NCI-H1105 (cell line): ENCODE measurements at places on chromosomes 16 and 17.

DNA sequence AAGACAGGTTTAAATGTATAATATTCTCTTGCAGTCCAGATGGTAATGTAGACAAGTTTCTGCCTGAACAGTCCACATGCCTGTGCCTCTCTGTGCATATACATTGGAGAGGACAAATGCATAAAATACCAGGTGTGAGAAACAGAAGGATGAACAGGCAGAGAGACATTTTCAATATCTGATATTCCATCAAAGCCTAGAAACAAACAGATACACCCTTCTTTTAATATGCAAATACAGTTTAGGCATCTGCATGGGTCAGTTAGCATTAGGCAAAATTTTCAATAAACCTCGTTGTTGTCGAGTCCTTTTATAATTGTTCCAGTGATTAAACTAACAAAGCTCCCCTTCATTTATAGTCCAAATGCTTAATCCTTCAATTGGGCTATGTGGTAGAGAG lies 897 bp downstream of the OMG start:
- no peak for DNase-seq

DNA sequence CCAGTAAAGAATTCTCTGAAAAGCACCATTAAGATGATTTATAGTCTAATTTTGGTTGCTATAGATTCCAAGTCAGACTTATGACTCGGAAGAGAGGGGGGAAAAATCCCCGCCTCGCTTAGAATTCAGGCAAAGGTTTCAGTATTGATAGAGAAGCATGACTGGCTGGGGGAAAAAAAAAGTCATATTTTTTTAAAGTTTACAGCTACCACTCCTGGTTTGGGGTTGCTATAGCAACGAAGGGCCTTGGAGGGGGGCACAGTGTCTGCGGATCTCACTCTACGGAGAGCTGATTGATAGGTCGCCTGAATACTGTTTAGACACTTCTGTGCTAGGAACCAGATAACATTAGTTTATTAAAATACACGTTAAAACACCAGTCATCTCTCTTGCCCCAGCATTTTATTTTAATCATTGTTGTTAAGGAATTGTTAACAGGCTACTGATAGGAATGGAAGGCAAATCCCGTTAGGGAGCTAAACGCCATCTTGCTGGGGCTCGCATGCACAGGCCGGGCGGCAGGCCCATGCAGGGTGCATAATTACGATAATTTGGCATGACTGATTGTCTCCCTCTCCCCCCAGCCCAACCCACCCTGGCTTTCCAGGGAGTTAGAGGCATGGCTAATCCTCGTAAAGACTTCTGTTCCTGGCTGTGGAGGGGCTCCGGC lies 380.0 kb upstream of the XYLT1 start:
- no peak for DNase-seq

DNA sequence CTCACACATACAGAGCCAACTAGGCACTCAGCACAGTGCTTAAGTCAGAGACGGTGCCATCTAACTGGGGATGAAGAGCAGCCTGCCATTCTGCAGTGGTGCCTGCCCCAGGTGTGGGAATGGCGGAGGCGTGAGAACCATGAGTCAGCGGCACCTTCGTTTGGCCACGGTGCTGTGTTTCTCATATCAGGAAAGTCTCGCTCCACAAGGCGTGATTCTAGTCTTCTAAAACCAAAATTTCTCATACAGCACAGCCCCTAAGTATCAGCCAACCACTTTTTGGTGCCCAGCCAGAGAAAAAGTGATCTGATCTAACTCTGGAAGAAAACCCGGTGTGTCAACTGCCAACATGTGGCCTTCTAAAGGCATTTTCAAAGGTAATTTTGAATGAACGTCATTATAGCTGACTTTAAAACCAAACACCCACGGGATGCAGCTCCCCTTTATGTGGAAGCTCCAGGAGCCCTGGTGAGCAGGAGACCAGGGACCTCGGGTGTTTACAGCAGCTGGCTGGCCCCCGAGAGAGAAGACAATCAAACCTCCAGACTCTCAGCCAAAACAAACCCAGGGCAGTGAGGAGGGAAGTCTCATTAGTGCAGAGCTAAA lies 54.6 kb downstream of the ABCC12 start:
- DNase-seq, result no peak

DNA sequence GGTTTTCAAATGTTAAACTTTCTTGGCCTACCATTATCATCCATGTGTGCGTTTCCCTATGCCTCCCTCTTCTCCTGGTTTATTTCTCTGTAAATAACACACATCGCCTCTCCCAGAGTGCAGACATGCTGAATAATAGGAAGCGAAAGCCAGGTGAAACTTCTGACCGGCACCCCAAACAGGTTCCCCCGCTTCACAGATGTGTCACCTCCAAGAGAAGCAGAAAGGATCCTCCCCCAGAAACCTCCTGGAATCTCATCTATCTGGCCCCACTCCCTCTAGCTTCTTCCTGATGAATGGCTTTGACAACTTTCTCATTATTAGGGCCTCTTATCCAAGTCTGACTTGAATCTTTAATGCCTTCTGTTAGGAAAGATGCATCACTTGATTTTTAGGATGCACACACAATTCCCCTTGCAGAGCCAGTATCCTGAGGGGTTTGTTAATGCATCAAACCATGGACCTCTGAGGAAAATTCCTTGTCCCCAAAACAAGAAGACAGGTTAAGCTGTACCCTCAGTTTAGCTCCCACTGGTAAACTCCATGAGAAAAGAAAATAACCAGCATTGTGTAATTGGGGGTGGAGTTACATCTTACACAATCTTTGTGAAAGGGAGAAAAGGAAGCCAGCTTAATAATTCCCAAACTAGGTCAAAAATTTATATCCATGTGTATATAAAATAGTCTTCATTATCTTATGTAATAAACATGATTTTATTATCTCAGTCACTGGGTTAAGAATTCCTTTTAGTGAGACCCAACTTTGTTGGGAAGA lies 20.1 kb upstream of the HYDIN start:
- no peak for DNase-seq

DNA sequence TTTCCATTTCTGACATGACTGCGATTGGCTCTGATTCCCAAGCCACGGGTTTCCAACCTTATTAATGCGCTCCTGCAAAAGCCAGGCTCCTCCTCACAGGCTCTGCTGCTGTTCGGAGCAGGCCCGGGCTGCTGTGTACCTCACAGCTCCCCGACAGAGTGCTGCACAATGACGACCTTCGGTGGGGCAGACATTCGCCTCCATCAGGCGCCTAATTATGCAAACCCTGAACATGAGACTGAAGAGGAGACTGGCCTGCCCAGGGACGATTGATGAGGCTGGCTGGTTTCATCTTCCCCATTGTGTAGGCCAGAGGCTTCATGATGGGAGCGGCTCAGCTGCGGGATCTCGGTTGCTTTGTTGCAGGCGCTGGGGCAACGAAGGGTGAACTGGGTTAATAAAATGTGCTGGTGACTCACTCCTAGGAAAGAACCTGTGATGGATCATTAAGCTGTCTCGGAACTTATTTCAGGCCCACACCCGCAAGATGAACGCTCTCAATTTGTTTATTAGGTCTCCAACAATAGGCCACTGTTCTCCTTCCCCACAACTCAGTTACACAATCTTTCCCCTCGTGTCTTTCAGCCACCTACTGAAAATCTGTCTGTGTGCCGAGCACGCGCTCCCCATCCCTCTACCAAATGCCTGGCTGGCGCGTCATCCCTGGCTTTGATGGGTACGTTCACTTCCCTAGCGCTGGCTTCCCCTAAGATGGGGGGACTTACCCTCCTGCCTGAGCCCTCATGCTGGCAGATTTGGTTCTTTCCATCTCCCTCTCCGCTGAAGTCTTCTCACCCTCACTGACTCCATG lies 27.2 kb upstream of the TOB1 start:
- DNase-seq, result no peak

DNA sequence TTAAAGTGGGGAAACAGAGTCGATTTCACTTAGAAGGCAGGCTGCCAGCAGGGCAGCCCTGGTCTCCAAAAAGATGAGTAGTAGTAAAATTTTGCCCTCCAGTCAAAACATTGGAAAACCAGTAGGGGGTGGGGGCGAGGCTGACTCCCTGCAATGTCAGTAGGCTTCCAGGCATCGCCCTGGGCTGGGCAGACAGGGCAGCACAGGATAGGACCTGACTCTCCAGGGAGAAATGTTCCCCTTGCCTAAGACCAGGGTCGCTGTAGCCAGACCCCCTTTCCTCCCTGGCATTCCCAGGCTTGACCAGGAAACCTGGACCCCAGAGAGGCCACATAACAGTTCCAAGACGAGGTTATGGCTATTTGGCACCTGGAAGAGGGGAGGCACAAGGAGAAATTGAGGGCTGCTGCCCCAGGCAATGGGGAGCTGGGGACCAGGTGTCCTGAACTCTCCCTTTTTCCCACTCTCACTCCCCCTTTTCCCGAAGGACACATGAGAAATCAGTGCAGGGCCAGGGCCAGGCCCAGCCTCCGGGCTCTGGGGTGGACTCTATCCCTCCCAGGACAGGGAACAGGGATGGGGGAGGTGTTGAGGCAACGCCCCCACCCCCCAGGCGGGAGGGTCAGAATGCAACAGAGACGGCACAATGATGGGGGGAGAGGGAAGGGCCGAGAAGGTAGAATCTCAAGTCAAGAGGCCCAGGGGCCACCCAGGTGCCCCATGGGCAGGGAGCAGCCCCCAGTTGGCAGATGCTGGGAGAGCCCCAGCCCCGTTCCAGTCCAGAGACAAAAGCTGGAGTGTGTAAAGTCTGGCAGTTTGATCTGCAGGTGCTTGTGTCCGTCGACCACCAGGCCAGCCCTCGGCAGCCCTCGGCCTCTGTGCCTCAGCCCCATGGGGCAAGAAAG lies 4.5 kb upstream of the SAMD14 start:
- DNase-seq, result no peak

- DNase-seq, result no peak
These were observed 655 bp downstream of the ATXN1L start for GRCh38 chr16:71846431-71846830.

- DNase-seq, result no peak
These were observed 769.7 kb upstream of the EEF2KMT start for GRCh38 chr16:5867250-5867649.

DNA sequence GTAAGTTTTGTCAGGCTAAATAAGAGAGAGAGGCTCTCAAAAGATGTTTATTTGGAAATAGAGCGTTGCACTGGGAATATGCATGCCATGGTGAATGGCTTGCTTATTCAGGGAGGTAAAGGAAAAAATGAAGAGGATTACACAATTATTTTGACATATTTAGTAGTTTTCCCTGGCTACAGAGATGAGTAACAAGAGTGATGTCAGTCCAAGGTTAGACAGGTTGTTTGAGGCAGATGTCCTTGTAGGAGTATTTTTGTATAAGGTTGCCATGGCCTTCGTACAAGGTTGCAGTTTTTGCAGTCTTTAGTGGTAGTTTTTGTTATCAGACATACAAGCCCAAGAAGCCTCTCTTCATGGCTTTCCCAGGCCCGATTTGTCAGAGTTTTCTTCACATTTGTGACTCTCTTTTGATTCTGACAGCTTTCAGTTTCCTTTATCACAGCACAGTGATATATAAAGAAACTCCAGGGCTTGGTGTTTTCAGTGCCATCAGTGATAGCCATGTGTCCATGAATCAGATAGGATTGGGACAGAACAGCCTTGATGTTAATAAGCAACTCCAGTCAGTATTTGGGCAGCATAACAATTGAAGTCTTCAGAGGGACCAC lies 18.7 kb upstream of the LGALS9 start:
- DNase-seq, result no peak

DNA sequence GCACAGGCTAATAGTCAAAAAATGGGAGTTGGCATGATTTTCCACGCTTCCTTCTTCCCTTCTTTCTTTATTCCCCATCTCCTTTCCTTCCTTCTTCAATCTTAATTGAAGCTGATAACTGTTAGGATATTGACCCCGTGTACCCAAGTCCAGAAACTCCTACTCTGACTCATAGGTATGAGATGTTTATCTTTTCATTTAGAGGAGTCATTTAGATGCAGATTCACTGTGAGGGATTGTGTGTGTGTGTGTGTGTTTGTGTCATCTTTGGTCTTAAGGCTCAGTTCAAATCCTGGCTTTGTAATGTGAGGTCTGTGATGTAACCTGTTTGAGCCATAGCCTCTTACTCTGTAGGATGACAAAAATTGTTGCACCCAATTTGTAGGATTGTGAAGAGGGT lies 332.0 kb upstream of the MAF start:
- no peak for DNase-seq

GRCh38 chr16:53121661-53122060 lies 66.9 kb downstream of the CHD9 start:
- DNase-seq, result no peak

- DNase-seq, result no peak
These were observed 12.1 kb downstream of the ZZEF1 start for GRCh38 chr17:4130715-4131114.

GRCh38 chr16:49564496-49565229 lies 191.1 kb downstream of the C16orf78 start:
- DNase-seq, result no peak

DNA sequence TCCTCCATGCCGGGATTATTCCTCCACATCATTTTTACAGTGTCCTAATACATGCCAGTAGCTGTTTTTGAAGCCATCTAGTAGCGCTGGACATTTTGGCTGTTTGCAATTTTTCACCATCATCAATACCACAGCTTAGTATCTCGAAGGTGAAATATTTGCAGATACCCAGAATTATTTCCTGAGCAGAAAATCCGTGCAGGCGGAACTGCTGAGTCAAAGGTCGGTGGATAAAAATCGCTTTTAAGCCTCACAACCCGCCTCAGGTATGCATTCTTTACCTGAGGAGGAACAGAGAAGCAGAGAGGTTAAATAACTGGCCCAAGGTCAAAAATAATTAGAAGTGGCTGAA lies 584 bp upstream of the TNRC6A start:
- no peak for DNase-seq

DNA sequence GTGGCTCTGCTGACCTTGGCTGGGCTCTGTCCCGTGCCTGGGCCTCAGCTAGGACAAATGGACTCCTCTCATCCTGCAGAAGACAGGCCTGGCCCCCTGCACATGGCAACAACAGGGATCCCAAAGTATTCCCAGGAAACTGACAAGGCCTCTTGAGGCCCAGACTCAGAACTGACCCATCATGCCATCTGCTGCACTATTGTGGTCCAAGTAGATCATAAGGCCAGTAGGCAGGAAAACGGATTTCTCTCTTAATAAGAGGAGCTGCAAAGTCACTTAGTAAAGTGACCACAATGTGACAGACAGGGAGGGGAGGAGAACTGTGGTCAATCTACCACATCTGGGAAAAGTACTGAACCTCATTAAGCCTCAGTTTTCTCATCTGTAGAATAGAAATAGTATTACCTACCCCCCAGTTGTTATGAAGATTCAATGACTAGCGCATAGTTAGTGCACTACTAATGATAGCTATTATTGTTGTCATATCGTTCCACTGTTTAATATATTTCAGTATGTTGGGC lies 62.1 kb upstream of the TNRC6A start:
- no peak for DNase-seq

DNA sequence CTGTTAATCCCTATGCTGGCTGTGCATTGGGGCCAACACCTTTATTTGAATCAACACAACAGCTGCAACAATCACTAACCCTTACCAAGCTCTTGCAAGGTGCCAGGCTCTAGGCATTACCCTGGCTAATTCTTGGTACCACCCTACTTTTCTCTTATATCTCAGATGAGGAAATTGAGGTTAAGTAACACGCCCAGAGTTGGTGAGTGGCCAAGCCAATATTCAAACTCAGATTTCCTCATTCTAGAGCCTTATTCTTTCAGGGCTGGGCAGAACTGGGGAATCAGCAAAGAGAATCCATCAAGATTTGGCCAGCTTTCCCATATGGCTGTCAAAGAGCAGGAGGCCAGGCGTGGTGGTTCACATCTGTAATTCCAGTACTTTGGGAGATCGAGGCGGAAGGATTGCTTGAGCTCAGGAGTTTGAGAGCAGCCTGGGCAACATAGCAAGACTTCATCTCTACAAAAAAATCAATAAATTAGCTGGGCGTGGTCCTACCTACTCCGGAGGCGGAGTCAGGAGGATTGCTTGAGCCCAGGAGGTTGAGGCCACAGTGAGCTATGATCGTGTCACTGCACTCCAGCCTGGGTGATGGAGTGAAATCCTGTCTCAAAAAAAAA lies 23.7 kb downstream of the ARSG start:
- no peak for DNase-seq
